ENCODE measurements at places on chromosomes 6 and 20.

- DNase-seq: no peak
Observed at GRCh38 chr6:126341126-126341525, 1.2 kb downstream of the CENPW start.

- DNase-seq: no peak
Observed at GRCh38 chr6:23659125-23659524, 466.9 kb upstream of the NRSN1 start.

DNA sequence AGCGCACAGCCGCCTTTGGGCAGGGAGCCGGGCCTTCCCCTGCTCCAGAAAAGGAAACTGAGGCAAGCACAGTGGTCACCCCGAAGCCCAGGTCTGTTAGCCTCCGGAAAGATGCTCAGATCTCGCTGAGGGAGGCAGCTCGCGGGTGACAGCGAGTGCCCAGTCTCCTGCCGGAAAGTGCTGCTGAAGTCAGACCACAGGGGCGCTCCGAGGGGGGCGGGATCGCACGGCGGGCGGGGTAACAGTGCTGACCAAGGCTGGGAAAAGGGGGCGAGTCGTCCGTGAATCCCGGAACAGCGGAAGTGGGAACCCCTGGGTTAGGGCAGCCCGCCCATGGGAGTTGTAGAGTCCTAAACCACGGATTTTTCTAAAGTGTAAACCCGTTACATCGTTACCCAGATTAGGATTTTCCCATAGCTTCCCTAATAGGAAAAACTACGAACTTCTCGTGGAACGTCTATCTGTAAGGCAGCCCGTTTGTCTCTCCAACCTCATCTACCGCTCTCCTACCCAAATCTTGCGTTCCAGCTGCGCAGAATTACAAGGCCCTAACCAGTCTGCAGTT, 504 bp downstream of the VPS16 start:
- DNase-seq: no peak

GRCh38 chr6:108074057-108074358, 533 bp downstream of the OSTM1 start:
- DNase-seq: no peak

DNA sequence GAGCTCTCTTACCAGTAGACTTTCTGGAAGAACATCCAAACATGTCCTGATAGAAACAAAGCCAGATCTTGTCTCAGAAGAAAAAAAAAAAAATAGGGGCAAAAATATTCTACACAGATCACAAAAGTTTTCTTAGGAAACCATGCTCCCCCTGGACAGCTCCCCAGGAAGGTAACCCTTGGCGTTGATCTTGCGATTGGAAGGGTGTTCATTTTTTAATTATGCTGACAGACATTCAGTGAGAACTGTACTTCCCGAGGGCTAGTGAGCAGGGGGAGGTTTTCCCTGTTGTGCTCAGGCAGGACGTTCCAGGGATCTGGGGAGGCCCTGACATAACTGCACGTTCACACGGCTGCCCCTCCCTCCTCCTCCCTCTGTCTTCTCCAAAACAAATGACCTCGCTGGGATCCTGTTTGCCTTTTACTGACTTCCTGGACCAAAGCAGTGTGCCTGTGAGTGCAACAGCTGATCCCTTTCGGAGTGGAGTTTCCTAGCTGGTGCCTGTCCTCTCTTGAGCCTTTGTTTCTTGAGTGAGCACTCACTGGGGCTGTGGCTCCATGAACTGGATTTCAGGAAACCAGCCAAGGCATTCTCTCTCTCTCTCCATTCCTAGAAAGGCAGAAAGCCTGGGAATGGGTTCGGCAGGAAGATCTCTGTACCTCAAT, 46.7 kb downstream of the MARCKS start:
- DNase-seq: no peak

DNA sequence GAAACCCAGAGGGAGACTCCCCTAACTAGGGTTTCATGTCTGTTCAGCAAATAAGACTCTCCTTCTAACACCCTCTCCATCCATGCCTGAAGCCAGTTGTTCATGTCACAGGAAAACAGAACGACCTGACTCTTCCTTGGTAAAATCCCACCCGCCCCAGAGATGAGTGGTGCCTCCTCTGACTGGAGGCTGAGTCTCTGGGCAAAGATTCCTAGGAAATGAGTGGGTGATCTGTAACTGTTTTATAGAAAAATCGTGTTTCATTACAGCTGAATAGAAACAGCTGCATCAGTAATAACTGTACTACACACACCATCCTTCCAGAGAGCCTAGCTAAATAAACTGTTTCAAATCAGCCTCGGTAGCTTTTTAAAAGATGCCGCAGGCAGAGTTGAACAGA, 37.4 kb upstream of the MRPS10 start:
- no peak for DNase-seq

- no peak for DNase-seq
Observed at GRCh38 chr6:139713424-139713823, 339.0 kb upstream of the CITED2 start.

DNA sequence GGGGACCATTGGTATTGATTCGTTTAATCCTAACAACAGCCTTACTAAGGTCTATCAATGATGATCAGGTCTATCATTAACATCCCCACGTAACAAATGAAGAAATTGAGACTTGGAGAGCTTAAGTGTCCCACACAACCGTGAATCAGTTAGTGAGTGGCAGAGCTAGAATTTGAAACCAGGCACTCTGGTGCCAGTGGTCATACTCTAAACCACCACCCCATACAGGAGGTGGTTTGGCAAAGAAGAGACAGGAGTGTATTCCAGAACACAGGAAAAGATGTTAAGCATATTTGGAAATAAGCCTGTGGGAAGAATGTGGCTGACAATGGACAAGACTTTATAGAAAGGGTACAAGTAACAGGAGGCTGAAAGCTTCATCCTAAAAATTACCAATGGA, 35.7 kb upstream of the MARCKS start:
- DNase-seq: no peak

DNA sequence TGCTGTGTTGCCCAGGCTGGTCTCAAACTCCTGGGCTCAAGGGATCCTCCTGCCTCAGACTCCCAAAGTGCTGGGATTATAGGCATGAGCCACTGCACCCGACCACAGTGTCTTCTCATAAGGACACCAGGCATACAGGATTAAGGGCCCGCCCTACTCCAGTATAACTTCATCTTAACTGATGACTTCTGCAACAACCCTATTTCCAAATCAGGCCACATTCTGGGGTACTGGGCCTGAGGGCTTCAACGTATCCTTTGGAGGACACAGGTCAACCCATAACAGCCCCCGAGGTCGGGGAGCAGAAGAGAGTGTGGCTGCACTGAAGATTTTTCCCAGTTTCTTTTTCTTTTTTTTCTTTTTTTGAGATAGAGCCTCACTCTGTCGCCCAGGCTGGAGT, 39.7 kb downstream of the SUN5 start:
- no peak for DNase-seq

GRCh38 chr20:54618412-54618811, 143.0 kb downstream of the DOK5 start:
- no peak for DNase-seq

DNA sequence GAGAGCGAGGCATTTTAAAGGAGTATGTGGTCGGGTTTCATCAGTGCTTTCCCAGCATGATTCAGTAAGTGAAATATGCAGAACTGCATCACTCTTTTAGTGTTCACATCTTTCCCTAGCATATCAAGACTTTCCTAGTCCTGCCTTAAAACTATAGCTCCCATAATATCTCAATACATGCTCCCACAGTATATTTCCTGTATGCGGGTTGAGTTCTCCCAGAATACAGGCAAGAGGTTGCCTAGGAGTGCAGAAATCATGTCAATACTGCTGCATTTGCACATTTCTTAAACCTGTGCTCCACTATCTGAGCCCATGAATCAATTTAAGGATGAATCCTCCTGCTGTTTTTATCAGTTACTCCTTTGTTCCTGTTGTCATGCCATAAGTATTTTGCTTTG, 386.6 kb upstream of the SLC35B3 start:
- no peak for DNase-seq

GRCh38 chr6:54074578-54075195, 36.6 kb upstream of the MLIP start:
- DNase-seq: no peak

- no peak for DNase-seq
Observed at GRCh38 chr20:16712511-16712947, 17.3 kb upstream of the SNRPB2 start.

GRCh38 chr20:4122926-4123325, 107.6 kb upstream of the RNF24 start:
- no peak for DNase-seq

DNA sequence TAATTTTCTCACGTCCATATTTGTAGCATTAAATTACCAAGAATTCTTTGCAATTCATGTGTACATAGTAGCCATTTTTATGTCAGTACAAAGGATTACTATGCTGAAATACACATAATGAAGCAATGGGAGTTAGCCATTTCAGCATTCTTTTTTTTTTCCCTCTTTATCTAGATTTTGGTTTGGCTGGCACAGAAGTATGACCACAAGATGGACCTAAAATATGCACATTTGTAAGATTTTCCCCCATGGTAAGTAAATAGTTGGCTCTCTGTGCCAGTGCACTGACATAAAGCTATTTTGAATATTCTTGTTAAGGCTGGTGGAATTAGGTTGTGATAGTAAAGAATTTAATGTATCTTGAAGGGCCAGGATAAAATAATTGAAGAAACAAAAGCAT, 486.1 kb upstream of the BTBD3 start:
- DNase-seq: no peak
